Stimulated activated CD4-positive, alpha-beta T cell treated with anti-CD3 and anti-CD28 coated beads, Interleukin-4, amount 100 ng/mL, for 24 hours (primary cell): ENCODE measurements at places on chromosomes 5 and 9.

- DNase-seq, result no peak
Measured at GRCh38 chr5:73485715-73486114, 12.5 kb upstream of the BTF3 start.

DNA sequence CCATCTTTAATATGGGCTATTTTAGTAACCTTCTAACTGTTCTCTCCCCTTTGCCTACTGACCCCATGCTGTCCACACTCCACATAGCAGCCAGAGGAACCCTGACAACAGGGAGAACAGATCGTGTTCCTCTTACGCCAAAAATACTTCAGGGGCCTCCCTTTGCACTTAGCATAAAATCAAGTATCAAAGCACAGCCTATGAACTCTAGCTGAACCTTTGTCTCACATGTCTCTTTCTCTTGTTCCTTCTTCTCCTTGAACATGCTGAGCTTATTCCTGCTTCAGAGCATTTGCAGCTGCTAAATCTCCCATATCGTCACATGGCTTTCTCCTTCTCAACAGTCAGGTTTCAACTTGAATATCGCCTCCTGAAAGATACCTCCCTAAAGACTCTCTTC is 698.8 kb upstream of the C9orf72 start:
- no peak for DNase-seq

DNA sequence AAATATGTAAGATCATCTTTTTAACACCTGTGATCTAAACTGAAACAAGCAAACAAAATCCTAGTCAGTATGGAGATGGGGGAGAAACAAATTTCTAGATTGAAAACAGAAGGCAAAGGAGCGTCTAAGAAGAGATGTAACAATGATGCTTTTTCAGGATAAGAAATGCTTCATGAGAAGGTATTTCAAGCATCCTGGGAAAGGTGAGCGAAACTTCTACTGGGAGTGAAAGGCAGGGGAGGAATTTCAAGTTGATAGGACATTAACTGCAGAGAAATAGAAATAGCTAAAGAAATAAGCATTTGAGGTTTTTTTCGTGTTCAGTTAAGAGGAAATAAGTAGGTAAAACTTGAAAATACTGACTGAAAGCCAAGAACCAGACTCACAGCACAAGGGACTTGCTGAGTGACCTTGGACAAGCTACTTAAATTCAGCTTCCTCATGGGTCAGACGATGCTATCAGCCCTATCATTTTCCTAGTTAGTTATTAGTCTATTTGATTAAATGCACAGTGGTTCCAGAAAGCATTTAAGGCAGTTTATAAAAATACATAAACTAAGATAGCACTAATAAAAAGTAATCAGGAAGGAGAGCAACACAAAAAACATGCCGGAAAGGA is 406.3 kb downstream of the PDE4D start:
- DNase-seq, result no peak

- DNase-seq, result no peak
Measured at GRCh38 chr9:8725635-8726034, 926.1 kb upstream of the DMAC1 start.

- no peak for DNase-seq
Measured at GRCh38 chr9:78592811-78593210, 295.9 kb downstream of the PSAT1 start.

- no peak for DNase-seq
Measured at GRCh38 chr5:179273441-179274145, 71.7 kb downstream of the ADAMTS2 start.
